Urinary bladder (tissue), 4 donors: ENCODE measurements at places on chromosomes 3 and 15. TPM values are rescaled to one million over a fixed set of nuclear protein-coding genes. Genes with fewer than 3 reads are reported as not detected.

C3orf49 gene
- not detected for polyA plus RNA-seq

LRRN1 gene
- 0.87 TPM for polyA plus RNA-seq

NUSAP1 gene
- 3.0 TPM for polyA plus RNA-seq

IRAK2 gene
- 4.1 TPM for polyA plus RNA-seq

ITIH1 gene
- polyA plus RNA-seq = 0.70 TPM

CRABP1 gene
- 0.20 TPM for polyA plus RNA-seq

DNA sequence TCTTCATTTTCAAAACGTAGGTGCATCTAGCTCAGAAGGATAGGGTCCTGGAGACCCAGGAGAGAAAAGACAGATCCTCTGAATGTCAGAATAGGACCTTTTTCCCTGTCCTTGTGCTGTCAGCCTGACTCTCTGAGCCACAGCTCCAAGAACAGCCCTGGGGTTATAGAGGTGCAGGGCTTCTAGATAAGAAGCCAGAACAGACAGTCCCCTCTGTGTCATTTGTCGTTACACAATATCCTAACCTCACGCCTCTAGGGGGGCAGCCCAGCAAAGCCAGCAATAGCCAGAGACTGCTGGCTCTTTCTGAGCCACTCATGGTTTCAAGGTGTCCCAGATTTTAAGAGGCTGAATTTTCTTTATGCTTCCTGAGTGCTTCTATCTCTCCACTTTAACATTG lies 153.2 kb upstream of the THBS1 start:
- no peak for DNase-seq

DNA sequence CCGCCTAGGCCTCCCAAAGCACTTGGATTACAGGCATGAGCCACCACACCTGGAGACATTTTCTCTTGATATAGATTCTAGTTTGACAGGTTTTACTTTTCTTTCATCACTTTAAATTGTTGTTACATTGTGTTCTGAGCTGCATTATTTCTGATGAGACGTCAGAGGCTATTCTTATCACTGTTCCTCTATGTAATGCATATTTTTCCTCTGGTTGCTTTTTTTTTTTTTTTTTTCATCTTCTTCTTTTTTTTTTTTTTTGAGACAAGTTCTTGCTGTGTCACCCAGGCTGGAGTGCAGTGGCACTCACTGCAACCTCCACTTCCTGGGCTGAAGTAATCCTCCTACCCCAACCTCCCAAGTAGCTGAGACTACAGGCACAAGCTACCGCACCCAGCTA lies 41.2 kb downstream of the TRA2B start:
- no peak for DNase-seq

DNA sequence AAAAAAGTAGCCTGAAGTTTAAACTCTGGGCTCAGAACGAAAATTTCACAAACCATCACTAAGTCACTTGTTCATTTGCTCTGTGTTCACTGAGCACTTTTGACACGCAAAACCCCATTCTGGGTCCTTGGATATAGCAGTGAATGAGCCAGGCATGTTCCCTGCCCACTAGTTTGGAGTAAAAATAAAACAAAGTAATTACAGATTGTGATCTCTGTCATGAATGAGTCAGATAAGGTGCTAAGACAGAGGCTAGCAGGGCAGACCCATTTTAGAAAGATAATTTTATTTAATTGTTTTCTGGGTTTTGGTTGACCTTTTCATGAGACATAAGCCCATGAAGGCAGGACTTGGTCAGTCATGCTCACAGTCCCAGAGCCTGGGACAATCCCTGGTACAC lies 84.1 kb upstream of the ARHGEF3 start:
- DNase-seq = no peak

GRCh38 chr15:65767264-65767595 lies 24.9 kb downstream of the DENND4A start:
- DNase-seq = no peak

DNA sequence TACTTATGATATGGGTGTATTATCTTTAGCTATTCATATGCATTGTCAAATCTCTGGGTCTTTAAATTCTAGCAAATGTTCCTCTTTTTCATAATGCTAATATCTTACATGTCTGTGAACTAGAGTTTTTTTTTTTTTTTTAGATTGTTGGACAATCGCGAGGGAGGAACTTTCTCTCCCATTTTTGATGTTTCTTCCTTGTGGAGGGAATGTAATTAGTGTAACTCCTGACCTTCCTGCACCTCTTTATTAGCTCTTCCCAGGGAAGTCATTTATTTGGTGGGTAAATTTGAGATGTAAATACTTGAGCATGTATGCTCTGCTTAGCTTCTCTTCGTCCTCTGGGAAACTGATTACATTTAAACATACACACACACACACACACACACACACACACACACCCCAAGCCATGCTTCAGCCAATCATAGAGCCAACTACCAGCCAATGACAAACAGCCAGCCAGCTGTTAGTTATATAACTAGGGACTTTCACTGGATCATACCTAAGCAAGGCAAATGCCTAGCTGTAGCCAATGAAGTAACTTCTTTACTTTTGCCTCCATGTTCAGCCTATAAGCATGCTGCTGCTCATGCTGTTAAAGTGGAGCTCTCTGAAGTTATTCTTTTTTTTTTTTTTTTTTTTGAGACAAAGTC lies 8.3 kb upstream of the USP8 start:
- no peak for DNase-seq
